ENCODE measurements at places on chromosomes 6 and 20. TPM values are rescaled to one million over a fixed set of nuclear protein-coding genes. Genes with fewer than 3 reads are reported as not detected.

The EDN3 gene
- total RNA-seq, result not detected

The THBS2 gene
- total RNA-seq, result 151 TPM

The HDGFL1 gene
- total RNA-seq, result not detected

- DNase-seq, result no peak
These were observed 44.3 kb downstream of the TOP1 start for GRCh38 chr20:41072915-41073314.

GRCh38 chr6:45870531-45870930 lies 145.1 kb downstream of the CLIC5 start:
- no peak for DNase-seq

- peak; percentile 27 for DNase-seq
These were observed 893 bp downstream of the POLR1H start for GRCh38 chr6:30061858-30062458.

GRCh38 chr20:21820688-21821087 lies 115.2 kb downstream of the PAX1 start:
- DNase-seq, result no peak

GRCh38 chr6:15512126-15512525 lies 150.7 kb downstream of the DTNBP1 start:
- no peak for DNase-seq
